Central memory CD4-positive, alpha-beta T cell (primary cell): ENCODE measurements at places on chromosomes 1 and 21.

DNA sequence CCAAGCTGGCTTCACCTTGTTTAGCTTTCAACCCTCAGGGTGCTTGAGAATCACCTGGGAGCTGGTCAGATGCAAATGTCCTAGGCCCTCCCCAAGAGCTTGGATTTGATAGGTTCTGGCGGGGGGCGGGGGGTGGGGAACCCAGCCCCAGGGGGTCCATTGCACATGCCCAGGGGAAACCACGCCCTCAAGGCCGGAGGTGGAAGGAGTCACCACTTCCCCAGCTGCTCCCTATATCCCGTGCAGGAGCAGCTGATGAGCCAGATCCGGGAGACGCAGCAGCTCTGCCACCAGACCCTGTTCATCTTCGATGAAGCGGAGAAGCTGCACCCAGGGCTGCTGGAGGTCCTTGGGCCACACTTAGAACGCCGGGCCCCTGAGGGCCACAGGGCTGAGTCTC lies 5.8 kb downstream of the TOR3A start:
- DNase-seq = no peak

- no peak for DNase-seq
Measured at GRCh38 chr1:40980068-40980452, 564 bp downstream of the CTPS1 start.

GRCh38 chr1:182428043-182428442 lies 21.9 kb upstream of the RGSL1 start:
- DNase-seq = no peak

GRCh38 chr1:6257541-6258069 lies 3.3 kb downstream of the GPR153 start:
- no peak for DNase-seq

DNA sequence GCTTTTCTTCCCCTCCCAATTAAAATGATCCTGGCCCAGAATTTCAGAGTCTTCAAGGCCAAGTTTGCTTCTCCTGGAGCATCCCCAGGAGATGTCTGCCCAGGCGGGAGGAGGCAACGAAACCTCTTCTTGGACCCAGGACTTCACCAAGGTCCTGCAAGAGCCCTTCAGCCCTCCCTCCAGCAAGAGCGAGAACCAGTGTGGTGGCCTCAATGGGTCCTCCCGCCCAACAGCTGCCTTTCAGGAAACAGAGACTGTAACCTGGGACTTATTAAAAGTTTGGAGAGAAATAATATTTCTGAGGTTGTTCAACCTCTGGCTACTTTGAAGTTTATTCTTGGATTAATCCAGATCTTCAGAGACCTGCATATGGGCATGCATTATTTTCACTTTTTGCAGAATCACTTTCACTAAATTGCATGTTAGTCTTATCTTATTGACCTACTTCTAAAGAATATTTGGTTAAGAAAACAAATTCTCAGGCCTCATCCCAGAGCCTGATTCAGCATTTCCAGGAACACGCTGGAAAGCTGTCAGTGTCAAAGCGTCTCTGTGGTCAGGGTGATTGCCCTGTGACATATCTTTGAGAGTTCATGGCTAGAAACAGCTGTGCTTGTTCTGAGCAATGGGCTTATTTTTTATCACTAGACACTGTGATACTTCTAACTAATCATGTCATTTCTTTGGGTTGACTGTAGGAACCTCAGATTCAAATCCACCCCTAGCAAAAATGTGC lies 66.0 kb upstream of the CLDN14 start:
- DNase-seq = no peak

GRCh38 chr21:39564200-39564599 lies 48.5 kb upstream of the B3GALT5 start:
- no peak for DNase-seq

GRCh38 chr1:23224739-23225648 lies 7.7 kb upstream of the HTR1D start:
- DNase-seq = no peak
